NCI-H524 (cell line): ENCODE measurements at places on chromosomes 12 and 14.

- no peak for DNase-seq
Observed at GRCh38 chr12:4171742-4172141, 101.8 kb upstream of the CCND2 start.

- peak; percentile 43 for DNase-seq
Observed at GRCh38 chr14:50773632-50774541, 57.1 kb downstream of the NIN start.

DNA sequence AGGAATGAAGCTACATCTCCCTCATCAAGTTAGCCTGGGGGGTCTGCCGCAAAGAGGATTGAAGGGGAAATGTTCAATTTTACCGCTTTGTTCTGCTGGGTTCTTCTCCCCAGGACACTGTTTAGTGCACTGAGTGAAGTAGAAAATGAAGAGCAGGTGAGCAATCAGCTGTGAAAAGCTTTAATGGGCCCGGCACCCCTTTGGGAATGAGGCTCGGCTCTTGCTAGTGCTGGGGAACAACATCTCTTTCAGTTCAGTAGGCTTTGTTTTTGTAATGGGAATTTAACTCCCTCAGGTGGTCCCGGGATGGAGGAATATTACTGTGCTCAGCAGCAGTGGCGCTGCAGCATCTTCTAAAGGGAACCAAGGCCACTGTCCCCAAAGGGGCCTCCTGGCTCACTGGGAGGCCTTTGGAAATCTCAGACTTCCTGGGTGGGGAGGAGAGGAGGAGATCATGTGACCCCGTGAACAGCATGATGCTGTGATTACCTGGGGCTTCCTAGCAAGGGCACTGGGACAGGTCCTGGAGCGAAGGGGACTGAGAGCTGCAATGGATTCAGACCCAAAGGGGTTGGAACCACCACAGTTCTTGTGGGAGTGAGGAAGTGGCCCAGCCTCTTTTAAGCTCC, 85.2 kb upstream of the MAX start:
- DNase-seq, result no peak

GRCh38 chr14:29925101-29925722, 2.4 kb downstream of the PRKD1 start:
- no peak for DNase-seq

- no peak for DNase-seq
Observed at GRCh38 chr12:129110575-129110974, 257.3 kb downstream of the GLT1D1 start.

GRCh38 chr14:103382376-103382775, 2.8 kb upstream of the MARK3 start:
- DNase-seq, result no peak
